Activated naive CD4-positive, alpha-beta T cell (primary cell): ENCODE measurements at places on chromosomes 2 and 18.
A peak's percentile ranks its signal among the peaks of the same experiment; 100 is the strongest.

GRCh38 chr18:47677952-47678351, 252.5 kb downstream of the SMAD2 start:
- no peak for DNase-seq

DNA sequence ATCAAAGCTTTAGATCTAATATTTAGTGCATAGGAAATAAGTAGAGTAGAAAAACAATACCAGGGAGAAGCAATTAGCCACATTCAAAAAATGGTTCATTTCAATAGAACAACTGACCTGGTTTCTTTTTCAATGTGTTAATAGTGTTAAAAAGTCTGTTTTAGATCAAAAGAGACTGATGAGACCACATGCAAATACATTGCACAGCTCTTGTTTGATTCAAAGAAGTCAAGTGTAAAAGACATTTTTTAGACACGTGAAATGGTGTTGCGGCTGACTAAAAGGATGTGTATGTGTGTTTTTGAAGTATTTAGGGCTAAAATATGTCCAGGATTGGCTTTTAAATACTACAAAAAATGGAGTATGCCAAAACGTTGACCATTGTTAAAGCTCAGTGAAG, 1.2 kb upstream of the AOX1 start:
- no peak for DNase-seq

GRCh38 chr2:70371753-70372152, 69.9 kb upstream of the FAM136A start:
- no peak for DNase-seq

DNA sequence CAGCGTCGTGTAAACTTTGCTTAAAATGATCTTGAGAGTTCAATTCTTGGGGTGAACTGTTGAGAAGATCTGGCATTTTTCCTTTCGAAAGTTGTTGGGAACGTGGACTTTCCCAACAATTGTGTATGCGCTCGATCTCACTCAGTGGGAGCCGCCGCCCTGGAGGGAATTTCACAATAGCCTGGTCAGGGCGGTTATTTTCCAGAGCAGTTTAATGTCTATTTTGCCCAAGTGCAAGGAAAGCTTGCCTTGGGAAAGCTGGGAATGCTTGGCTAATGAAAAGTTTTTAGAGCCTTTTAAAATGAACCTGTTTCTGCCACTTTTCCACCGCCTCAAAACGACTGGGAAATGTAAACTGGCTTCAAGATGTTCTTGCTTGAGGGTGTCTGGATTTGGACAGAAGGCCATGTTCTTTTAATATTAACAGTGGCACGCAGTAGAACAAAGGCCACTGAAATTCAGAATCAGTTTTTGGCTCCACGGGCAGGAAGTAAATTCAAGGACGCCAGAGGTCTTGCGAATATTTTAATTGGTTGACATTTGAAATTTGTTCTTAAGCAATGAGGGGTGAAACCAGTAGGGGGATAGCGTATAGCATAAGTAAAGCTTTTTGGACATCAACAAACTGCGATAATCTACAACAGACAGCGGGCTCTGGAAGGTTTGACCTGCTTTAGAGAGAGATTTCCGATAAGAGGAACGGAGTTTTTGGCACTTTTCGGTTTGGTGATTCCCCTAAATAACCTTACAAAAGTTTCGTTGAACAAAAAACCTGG, 1.2 kb downstream of the CFLAR start:
- DNase-seq = peak; percentile 32

GRCh38 chr2:231717281-231718171, 9.2 kb downstream of the PTMA start:
- DNase-seq = no peak

DNA sequence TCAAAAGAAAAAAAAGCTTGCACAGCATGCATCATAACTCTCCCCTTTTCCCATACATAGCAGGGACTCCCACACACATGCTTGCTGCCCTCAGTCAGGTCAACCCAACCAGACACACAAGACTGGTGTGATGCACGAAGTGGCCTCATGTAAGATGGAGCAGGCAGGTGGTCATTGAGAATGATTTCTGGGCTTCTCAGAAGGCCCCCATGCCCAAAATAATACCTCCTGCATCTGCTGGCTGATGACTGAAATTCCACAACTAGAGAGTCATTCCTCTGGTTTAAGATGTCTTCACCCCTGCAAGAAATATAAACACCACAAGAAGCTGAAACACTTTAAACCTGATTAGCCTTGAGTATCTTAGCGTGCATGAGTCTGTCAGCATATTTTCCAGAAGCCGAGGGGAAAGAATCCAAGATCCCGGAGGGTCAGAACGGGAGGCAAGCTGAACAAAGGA, 131.1 kb downstream of the AFF3 start:
- DNase-seq = no peak

DNA sequence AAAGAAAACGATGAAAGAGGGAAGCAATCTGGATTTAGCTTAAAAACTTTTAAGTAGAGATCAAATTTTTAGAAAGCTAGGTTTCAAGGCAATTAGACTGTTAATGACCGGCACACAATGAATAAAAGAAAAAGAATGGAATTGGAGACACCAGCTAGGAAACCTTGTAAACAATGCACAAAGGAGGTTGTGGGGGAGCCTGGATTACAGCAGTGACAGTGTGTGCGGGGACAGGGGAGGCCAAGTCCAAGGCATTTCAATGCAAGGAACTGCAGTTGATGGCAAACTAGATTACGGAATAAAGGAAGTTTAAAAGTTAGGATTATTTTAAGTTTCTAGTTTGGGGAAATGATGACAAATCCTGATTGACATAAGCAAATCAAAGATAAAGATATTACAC, 74.5 kb downstream of the DTNB start:
- no peak for DNase-seq

GRCh38 chr18:70363861-70364260, 75.0 kb downstream of the SOCS6 start:
- no peak for DNase-seq

DNA sequence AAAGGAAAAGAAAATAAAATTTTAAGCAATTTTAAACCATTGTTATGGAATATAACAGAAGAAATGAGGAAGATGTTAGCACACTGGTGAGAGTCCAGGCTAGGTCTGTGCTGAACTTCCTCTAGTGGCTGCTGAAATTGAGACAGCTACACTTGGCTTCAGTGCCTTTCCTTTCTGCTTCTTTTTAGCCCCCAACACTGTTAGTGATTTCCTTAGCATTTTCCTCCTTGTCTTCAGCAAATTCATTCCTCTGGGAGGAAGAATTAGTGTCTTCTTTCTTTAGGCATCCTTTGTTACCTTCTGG, 47.6 kb downstream of the ITGAV start:
- DNase-seq = no peak

GRCh38 chr2:21003572-21004180, 40.2 kb downstream of the APOB start:
- DNase-seq = no peak

- no peak for DNase-seq
Measured at GRCh38 chr2:3482363-3482821, 36.9 kb downstream of the ADI1 start.

DNA sequence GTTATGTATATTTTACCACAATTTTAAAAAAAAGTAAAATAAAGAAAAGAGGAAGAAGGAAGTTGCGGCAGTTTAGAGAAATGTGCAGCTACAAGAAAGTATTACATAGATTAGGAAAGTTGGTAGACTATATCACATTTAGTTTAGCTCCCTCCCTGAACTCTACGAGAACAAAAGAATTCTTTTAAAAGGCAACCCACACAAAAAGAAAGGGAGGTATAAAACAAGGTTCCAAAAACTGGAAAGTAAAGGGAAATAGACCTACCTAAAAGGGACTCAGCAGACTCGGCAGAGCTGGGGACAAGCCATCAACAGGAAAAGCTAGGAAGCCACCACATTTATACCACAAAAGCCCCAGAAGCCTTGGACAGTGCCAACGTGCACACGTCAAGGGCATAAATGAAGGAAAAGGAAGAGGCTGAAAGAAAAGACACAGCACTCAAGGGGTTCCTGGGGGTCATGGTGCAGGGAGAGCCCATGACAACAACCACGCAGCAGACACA, 9.1 kb downstream of the TMEM127 start:
- no peak for DNase-seq

DNA sequence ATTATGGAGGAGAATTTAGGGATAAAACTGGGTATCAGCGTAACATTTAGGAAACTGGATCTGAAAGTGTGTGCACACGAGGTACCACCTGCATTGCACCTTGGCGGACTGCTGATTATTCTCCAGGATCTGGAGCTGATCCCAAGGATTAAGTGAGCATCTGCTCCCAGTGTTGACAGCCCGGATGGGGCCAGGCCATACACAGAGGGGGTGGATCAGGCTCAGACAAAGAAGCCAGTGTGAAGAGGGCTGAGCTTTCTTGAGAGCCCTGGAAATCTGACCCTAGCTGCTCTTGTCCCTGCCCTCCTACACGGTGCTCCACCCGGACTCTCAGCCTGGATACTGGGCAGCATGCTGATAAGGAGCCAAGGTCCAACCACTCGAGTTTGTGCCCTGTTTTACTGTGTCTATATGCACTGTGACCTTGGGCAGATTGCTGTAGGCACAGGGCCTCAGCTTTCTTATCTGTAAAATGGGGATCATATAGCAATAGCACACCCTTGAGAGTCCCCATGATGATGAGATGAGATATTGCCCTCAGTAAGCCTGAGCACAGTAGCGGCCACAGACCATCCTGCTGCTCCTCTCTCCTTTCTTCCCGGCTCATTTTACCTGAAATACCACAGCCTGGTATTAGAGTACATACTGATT, 396.8 kb upstream of the CELF4 start:
- DNase-seq = no peak

DNA sequence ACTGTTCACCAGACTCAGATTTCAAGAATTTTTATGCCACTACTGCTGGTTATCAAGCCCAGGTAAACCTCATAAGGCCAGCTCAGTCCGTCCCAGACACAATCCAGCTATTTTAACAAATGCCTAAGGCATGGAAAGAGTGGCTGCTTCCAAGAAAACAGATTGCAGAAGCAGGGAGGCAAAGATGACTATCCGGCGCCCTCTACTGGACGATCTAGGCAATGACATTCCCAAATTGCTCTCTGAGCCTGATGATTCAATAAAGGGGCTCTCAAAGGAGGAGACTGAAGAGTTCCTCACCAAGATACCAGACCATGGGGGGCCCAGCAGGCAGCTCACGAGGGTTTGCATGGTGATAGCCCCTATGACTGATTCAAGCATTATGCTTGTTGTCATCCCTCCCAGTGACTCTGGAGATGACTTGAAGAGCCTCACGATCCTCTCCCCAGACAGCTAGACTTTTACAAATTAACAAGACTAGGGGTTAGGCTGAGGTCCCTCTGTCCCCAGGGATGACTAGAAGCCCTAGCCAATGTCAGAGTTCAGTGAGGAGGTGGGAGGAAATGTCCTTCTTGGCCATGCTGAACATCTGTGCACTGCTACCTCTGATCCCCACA, 25.0 kb downstream of the SERPINB8 start:
- DNase-seq = no peak

- DNase-seq = no peak
Measured at GRCh38 chr18:45008694-45009413, 328.2 kb downstream of the SETBP1 start.

GRCh38 chr2:219010162-219010756, 17.0 kb upstream of the CRYBA2 start:
- DNase-seq = no peak

- no peak for DNase-seq
Measured at GRCh38 chr18:53610957-53611356, 613.5 kb downstream of the MBD2 start.

DNA sequence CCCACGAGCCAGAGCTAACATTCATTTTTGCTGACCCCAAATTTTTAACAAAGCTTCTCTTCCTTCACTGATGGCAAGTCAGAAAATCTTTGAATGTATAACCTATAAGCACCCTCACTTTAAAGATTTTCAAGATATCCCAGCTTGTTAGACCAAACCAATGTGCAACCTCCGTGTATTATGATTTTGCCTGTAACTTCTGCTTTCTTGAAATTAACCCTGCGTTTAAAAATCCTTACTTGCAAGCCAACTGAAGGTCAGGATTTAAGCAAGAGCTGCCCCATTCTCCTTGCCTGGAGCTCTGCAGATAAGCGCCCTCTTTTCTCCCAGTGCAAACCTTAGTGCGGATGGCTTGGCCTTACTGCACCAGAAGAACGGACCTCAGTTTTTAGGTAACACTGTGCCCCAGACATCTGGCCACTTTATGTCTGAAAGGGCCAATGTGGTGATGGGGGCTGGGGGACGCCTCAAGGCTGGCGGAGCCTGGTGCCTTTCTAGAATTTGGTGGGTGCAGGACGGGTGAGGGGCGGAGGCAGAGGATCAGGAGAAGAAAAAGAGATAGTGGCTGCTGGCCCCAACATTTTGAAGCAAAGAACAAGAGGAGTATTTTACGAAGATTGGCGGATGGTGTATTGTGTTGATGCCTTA, 805 bp upstream of the TNFRSF11A start:
- DNase-seq = no peak

DNA sequence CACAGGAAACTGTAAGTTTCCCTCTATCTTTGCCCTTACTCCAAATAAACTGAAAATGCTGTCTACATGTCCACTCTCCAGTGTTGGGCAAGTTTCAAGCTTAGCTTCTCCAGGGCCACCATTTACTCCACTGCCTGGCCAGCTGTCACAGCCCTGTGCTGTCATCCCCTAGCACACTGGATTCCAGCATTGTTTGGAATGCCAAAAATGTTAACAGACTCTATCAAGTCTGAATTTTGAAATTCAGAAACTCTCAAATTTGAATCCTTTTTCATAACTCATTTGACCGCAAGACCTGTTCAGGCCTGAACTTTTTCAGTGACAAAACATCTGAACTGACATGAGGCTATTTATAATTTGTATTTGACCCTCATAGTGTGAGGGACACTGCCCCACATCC, 5.2 kb upstream of the ARHGAP28 start:
- DNase-seq = no peak

DNA sequence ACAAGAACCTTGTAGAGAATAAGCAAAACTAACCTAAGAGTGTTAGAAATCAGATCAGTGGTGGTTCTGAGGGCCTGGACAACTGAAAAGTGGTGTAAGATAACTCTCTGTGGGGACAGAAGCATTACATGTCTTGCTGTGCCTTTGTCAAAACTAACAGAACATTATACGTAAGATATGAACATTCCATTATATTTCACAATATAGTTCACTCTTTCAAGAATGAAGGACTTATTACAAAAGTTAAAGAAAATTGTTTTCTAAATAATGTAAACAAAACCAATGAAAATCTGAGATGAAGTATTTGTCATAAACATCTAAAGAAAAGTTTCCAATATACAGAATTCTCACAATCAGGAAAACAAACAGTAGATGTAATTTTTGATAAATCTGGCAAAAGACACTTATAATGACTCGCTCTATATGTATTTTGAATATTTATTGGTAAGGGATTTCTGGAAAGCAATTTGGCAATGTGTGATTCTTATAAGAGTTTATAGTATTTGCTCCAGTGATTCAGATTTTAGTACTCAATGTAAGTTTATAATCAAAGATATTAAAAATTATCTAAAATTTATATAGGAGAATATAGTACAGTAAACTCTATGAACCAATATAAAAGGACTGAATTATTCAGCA, 258.4 kb downstream of the CD226 start:
- DNase-seq = no peak

GRCh38 chr2:100940240-100940639, 61.8 kb upstream of the RPL31 start:
- DNase-seq = no peak

- no peak for DNase-seq
Measured at GRCh38 chr2:229104974-229105387, 166.1 kb downstream of the PID1 start.

GRCh38 chr2:73291093-73291460, 2.3 kb downstream of the EGR4 start:
- DNase-seq = no peak
